ENCODE measurements at places on chromosomes 3 and 15. TPM values are rescaled to one million over a fixed set of nuclear protein-coding genes. Genes with fewer than 3 reads are reported as not detected.

DNA sequence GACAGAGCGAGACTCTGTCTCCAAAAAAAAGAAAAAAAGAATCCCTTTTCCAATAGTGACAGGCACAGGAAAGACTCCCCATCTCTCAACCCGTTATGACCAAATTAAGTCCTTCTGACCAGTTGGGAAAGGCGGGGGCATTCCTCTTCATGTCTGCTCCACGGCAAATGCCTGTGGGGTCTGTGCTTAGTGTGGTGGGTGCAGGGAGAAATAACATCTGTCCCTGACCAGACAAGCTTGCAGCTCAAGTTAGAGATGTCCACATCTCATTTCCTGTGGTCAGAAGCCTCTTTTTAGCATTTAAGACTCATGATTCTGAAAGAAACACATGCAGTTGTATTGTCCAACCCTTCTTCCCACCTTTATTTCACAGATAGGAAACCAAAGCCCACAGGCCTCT is 16.2 kb downstream of the PLA1A start:
- DNase-seq, result no peak

- DNase-seq, result no peak
These were observed 23.1 kb upstream of the PDIA3 start for GRCh38 chr15:43723151-43723550.

- no peak for DNase-seq
These were observed 7.2 kb upstream of the TIMP4 start for GRCh38 chr3:12165909-12166308.

GRCh38 chr3:175648899-175649298 is 789.8 kb downstream of the NAALADL2 start:
- no peak for DNase-seq

- DNase-seq, result no peak
These were observed 738.4 kb downstream of the PLOD2 start for GRCh38 chr3:145422556-145422955.

DNA sequence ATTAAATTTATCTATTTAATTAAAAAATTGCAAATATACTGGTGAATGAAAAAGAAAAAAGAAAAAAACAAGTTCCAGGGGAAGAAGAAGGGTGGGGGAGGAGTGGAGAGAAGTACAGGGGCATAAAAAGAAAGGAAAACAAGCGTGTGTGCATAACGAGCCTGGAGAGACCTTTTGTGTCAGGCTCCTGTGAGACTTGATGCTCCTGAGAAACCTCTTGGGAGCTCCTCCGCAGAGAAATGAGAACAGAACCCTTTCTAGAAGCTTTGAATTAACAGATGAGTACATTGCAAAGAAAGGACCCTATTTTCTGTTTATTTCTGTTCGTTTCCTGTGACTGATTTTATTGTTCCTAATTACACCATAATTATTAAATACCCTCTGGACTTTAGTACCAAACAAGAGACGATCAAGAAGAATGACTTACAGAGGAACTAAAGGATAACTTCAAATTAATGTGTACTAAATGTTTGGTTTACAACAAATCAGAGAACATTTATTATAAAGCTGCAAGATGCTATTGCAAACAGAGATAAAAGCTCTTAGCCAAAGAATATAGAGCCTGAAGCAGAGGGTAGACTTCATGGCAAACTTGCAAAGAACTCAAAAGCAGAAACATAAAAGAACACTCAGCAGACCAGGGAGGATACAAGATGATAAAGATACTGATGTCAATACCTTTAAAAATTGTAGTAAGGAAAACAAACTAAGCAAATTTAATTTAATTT is 74.7 kb downstream of the DPPA2 start:
- DNase-seq, result no peak

DNA sequence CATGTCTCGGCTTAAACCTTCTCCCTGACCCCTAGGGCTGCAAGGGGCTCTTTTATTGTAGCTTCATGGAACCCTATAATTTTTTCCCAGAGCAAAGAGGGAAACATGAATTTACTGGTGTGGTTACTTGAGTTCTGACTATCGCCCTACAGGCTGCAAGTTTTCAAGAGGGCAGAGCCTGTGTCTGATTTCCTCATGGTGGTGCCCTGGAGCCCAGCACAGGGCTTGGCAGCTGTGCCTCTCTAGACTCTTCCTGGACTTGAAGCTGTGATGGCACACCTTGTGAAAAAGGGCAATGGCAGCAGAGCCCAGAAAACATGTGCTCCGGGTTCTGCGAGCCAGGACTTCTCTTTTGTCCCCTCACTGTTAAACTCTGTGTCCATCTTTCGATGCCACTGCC is 34.2 kb upstream of the TF start:
- no peak for DNase-seq

DNA sequence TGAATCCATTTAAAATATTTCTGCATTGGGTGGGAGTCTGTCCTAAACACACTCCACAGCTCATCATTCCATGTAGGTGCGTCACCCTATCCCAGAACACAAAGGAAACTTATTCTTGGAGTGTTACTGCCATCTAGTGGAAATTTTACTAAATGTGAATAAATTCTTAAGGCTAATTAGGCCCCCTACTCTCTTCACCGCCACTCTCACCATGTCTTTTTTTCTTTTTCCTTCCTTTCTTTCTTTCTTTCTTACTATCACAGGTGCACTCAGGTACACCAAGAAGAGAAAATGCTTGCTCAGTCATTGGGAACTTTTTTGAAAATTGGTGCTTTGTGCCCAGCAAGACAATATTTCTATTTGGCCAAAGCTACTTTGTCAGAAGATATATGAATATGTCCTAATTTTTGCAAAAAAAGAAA is 26.4 kb upstream of the ATP8B4 start:
- no peak for DNase-seq

GRCh38 chr15:89749054-89749453 is 2.0 kb downstream of the MESP1 start:
- no peak for DNase-seq

GRCh38 chr3:188627652-188628051 is 473.7 kb downstream of the LPP start:
- no peak for DNase-seq

GRCh38 chr3:183896184-183896583 is 11.5 kb upstream of the PARL start:
- DNase-seq, result no peak

Gene IQCF5
- not detected for total RNA-seq

Gene ISLR2
- 2.5 TPM for total RNA-seq

Gene BFSP2
- not detected for total RNA-seq

Gene ROPN1
- total RNA-seq, result 0.86 TPM

Gene DZIP1L
- 3.8 TPM for total RNA-seq

Gene PIGZ
- total RNA-seq, result 3.4 TPM

Gene SPESP1
- 2.0 TPM for total RNA-seq

Gene TTLL13
- not detected for total RNA-seq

Gene SRGAP3
- total RNA-seq, result 1.4 TPM

Gene C2CD4B
- 1.4 TPM for total RNA-seq

Gene ZNF502
- 4.5 TPM for total RNA-seq

Measured in right cardiac atrium (tissue), 5 donors.